ENCODE measurements at places on chromosomes 1 and 21. TPM values are rescaled to one million over a fixed set of nuclear protein-coding genes. Genes with fewer than 3 reads are reported as not detected.

The TMEM61 gene
- total RNA-seq = 1.2 TPM

The ACADM gene
- total RNA-seq = 71.5 TPM

The TEDDM1 gene
- not detected for total RNA-seq

The TMPRSS15 gene
- total RNA-seq = 0.18 TPM

The LMNA gene
- total RNA-seq = 26.9 TPM

The LCE1A gene
- not detected for total RNA-seq

The COL8A2 gene
- total RNA-seq = 1.2 TPM

The PRRX1 gene
- 13.3 TPM for total RNA-seq

The PLA2G4A gene
- total RNA-seq = 3.3 TPM

The OR2T35 gene
- not detected for total RNA-seq

The C1QB gene
- 7.0 TPM for total RNA-seq

The CACHD1 gene
- 46.5 TPM for total RNA-seq

The C1orf94 gene
- 0.45 TPM for total RNA-seq

The CCDC190 gene
- total RNA-seq = not detected

The TMPRSS2 gene
- 0.27 TPM for total RNA-seq

The SERINC2 gene
- total RNA-seq = 2.8 TPM

The SPATA1 gene
- 2.0 TPM for total RNA-seq

The CFHR4 gene
- total RNA-seq = not detected

The ZNF683 gene
- total RNA-seq = not detected

The L1TD1 gene
- not detected for total RNA-seq

The POMGNT1 gene
- 34.2 TPM for total RNA-seq

The MSH4 gene
- total RNA-seq = 0.73 TPM

The LAX1 gene
- not detected for total RNA-seq

The DCDC2B gene
- not detected for total RNA-seq

The NR5A2 gene
- total RNA-seq = 1.2 TPM

The CHI3L2 gene
- not detected for total RNA-seq

The PNRC2 gene
- 70.9 TPM for total RNA-seq

The RPTN gene
- not detected for total RNA-seq

The PTGFR gene
- 3.0 TPM for total RNA-seq

The TMEM81 gene
- total RNA-seq = 3.4 TPM

The RNU1-3 gene
- total RNA-seq = 40,842 TPM

The KLF18 gene
- total RNA-seq = not detected

The CTSS gene
- total RNA-seq = 7.3 TPM

The FCN3 gene
- total RNA-seq = not detected

The ZBTB8OS gene
- 34.2 TPM for total RNA-seq

The SLC35F3 gene
- 11.9 TPM for total RNA-seq

The DDR2 gene
- total RNA-seq = 15.0 TPM

The ZBTB8A gene
- total RNA-seq = 20.1 TPM

The S100A5 gene
- total RNA-seq = not detected
